ENCODE measurements at places on chromosomes 7 and 10.

GRCh38 chr7:120588416-120588815, 269.5 kb downstream of the TSPAN12 start:
- no peak for DNase-seq

DNA sequence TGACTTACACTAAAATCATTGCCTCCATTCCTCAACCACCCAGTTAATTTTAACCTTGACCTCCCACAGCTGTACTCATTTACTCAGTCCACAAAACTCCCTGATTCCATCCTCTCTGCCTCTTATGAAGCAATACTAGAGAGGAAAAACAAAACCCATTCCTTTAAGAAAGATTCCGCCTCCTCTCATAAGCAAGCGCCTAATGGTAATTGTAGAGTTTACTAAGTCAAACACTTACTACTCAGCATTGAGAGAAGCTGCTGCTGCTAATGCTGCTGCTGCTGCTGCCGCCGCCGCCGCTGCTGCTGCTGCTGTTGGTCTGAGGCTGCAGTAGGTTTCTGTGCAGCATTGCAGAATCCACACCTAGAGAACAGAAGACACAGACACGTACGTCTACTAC, 2.1 kb upstream of the ADD3 start:
- DNase-seq: no peak

DNA sequence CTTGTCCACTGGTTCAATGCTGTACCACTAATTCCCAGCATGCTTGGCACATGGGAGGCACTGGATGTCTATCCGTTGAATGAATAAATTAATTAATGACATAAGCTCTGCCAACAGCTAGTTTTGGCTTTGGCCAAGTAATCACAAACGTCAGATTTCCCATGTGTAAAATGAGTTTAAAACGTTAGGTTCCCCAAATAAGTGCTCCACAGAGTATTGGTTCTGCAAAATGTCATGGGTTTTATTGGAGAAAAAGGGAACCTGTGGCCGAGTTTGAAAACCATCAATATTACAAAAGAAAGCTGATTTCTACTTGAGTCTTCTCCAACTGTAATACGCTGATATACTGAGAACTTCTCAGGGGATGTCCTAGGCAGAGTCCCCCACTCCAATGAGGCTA, 23.2 kb downstream of the ELMO1 start:
- DNase-seq: no peak

DNA sequence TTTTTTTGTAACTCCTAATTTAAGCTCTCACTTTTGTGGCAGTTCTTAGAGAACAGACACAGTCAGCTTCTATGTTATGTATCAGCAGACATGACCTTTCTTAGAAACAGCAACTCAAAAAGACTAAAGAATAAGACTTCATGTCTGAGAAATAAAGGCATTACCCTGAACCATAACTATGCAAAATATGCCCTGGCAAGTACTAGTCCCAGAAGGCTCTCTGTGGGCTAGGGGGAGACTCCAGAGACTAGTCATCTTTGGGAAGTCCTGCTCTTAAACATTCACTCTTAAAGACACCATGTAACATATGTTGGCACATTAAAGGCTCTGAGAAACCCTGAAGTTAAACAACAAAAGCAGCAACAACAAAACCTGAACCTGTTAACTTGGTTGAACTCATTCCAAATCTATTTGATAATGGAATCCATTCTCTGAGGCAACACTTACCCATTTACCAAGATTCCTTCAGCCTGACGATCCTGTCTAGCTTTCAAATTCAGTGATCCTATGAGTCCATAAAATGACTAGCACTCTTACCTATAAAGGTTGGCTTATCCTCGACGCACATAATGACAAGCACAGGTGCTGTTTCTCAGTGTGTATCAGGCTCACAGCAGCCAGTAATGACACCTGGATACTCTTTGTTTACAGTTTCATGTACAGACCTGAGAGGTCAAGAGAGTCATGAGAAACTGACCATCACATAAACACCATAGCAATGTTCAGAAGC, 62.3 kb downstream of the OSBPL3 start:
- no peak for DNase-seq

GRCh38 chr7:17991866-17992648, 35.6 kb downstream of the PRPS1L1 start:
- DNase-seq: peak; percentile 6

DNA sequence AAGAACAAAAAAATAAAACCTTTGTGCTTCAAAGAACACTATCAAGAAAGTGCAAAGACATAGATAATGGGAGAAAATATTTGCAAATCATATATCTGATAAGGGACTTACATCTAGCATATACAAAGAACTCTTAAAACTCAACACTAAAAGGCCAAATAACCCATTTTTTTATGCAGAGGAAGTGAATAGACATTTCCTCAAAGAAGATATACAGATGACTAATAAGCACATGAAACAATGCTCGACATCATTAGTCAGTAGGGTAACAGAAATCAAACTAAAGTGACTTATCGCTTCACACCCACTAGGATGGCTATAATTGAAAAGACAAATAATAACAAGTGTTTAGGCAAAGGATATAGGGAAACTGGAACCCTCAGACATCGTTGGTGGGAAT, 78.0 kb downstream of the MALSU1 start:
- DNase-seq: no peak

GRCh38 chr10:22573820-22574569, 140.4 kb downstream of the PIP4K2A start:
- no peak for DNase-seq

GRCh38 chr10:20257422-20257821, 441.2 kb downstream of the PLXDC2 start:
- no peak for DNase-seq
